ENCODE measurements at places on chromosomes 5 and 9.

DNA sequence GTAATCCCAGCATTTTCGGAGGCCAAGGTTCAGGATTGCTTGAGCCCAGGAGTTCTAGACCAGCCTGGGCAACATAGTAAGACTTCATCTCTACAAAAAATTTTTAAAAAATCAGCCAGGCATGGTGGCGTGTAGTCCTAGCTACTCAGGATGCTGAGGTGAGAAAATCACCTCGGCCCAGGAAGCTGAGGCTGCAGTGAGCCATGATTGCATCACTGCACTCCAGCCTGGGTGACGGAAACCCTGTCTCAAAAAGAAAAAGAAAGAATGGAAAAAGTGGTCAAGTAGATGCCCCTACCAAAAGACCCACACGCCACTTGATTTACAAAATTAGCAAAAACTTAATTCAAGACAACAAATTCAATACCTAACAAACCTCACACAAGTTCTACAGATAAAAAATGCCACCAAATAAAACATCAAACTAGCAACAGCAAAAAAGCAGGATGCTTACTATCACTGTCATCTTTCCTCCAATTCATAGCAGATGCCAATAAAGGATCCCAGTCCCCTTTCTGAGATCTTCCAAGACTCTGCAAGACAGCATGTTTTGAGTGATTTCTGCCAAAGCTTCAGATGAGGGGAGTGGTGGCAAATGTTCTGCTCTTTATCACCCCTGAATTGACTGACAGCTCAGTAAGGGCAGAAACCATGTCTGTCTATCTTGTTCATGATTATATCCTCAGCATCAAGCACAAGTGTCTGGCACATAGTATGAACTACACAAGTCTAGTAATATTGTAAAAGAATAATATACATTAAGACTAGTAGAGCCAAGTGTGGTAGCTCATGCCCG, 34.2 kb upstream of the TESK1 start:
- no peak for DNase-seq

- no peak for DNase-seq
Observed at GRCh38 chr9:91066042-91066415, 264.4 kb downstream of the SYK start.

- DNase-seq, result no peak
Observed at GRCh38 chr9:18834740-18835361, 198.2 kb downstream of the SAXO1 start.

DNA sequence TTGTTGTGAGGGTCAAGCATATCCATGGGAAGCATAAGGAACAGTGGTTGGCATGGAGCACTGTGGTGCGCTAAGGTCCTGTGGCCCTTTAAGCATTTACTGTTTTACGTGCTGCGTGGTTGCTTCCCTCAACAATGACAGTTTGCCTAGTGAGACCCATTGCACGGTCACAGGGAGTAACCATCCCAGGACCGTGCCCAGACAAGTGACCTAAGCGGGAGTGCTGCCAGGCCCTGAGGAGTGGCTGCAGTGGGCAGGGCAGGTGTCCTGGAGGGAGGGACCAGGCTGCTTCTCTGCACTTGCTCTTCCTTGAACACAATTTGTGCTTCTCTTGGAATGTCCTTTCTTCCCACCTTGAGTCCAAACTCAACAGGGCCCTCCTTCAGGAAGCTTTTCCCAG, 64.6 kb downstream of the RGS3 start:
- no peak for DNase-seq

GRCh38 chr5:30539004-30539634, 654.4 kb upstream of the CDH6 start:
- no peak for DNase-seq

DNA sequence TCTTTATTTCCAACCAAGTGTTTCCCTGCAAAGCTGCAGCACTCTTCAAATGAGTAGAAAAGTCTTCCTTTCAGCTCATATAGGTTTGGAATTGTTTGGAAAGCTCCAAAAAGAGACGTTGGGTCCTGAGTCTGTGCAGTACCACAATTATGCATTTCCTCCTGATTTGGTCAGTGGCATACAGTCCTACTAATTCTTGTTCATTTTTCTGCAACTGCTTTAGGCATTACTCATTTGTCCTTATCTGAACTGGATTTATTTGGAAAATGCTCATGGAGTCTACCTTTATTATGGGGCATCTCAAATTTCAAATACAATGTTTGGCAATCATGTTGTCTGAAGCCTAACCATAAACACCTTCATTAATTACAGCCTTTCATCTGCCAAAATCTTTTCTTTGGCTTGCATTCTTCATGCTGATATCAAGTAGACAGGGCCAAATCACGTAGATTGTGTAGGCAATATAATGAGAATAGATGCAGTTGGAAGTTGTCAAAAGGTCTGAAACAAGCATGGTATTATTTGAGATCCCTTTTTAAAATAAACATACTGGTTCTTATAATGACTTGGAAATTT, 232.8 kb downstream of the TLE1 start:
- DNase-seq, result no peak

DNA sequence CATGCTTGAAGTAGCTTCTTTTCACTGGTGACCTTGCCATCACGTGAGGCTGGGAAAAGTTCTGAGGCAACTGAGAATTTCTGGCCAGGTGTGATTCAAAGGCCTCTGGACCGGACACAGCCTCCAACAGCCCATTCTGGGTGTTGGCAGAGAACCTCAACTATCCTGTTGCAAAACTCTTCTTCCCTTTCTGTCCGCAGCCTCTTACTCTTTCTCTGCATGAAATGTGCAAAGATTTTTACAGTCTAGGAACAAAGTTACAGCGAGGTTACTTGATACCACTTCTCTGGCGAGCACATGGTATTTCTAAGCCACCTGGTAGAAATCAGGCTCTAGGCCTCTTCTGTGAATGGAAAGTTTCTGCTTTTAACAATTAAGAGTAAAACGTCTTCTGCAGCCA, 79.2 kb downstream of the FREM1 start:
- no peak for DNase-seq

DNA sequence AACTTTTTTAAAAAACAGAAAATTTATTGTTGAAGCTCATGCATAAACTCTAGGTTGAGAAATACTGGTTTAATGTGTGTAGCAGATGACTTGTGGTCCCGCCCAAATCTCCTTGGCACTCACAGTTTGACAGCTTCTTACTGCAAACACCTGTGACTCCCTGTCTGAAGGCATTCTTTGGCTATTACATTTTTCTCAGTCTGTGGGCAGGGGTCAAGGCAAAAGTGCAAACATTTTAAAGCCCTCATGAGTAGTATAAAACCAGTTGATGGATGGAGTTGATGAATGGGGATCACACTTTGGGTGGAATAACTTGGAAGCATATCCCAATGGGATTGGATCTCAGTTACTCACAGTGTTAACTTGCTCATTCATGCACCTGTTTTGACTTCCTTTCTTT, 1007.0 kb upstream of the NUDT12 start:
- no peak for DNase-seq

GRCh38 chr5:177339107-177339638, 12.3 kb downstream of the LMAN2 start:
- DNase-seq, result no peak

DNA sequence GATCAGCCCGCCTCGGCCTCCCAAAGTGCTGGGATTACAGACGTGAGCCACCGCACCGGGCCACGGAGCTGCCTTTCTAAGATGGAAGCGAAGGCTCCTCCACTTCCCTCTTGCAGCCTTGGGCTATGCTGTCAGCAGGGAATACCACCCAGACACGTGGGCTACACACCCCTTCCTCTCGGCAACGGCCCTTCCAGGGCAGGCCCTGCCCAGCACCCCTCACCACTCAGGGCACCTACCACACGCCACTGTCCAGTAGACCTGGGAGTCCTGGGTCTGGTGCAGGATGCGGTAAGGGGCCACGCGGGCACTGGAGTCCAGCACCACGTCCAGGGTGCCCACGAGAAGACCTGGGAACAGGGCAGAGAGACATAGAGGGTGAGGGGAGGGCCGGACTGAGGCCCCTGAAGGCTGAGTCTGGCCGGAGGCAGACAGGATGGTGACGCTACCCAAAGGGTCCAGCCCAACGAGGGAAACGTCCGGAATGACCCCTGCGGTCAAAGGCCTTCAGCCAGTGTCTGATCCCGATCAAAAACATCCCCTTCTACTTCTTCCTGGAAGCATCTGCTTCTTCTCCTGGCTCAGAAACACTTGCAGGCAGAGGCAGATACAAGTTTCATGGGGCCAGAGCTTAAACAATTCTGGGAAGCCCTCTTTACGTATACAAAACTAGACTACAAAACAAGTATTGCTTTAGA, 3.1 kb downstream of the TBC1D9B start:
- no peak for DNase-seq

GRCh38 chr5:87541033-87541432, 128.3 kb upstream of the CCNH start:
- no peak for DNase-seq

DNA sequence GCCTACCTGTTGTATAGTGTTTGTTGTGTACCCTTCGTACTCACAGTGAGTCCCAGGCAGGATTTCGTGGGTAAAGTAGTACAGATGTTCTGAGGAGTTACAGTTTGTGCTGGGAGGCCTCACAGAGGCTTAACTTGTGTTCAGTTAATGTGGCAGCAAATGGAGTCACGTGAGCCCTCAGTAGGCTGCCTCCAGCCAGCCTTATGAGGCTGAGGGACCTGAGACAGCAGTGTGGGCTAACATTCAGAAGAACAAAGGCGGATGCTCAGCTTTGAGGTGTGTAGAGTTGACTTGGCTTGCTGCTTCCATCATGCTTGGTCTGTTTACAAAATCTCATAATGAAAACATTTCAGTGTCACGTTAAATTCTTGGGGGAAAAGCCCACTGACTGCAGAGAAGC, 118.1 kb downstream of the TRIO start:
- DNase-seq, result no peak

- DNase-seq, result no peak
Observed at GRCh38 chr9:72996114-72996513, 43.3 kb upstream of the ALDH1A1 start.

GRCh38 chr5:157198277-157198986, 17.8 kb downstream of the ITK start:
- DNase-seq, result peak; percentile 48

DNA sequence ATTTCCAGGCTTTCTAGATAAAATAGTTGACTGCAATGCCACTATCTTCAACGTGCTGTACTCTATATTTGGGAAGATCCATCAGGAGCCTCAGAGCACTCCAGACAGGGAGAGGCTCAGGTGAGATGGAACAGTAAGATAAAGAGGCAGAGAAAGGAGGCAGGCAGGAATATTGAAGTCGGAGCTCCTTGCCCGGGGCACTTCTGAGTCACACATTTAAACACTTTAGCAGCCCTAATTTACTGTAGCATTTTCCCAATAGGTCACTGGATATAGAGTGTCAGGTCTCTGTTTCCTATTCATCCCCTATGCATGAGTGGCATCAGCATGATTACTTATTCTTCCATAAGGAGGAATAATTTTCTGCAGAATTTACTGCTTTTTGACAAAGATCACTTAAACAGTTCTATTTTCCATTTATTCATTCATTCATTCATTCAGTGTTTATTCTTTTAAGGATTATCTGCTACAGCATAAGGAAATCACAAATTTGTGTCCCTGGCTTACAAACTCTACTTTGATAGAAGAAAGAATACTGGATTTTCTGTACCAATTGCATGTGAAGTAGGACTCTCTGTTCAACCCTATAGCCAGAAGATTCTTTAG, 170.7 kb downstream of the MAPKAP1 start:
- no peak for DNase-seq

DNA sequence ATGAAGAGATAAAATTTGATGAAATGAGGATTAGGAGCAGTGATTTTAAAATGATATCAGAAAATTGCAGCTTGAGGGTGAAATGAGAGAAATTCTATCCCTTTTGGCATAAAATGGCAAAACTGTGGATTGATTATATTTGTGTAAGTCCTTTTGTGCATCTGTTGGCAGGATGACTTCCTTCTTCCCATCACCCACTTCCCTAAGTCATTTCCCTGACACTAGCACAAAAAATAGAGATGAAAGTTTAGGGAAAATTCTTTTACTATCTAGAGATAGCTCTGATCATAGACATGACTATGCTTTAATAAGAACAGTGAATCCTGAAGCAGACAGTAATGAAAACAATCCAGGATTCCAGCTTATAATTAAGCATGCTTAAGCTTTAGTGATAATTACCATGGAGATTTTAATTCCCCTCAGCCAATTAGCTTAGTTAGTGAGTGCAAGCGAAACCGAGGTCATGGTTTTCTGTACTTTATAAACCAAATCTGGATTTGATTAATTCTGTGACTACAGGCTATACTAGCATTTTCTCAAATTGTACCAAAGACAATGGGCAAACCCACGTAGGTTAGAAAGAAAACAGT, 163.6 kb upstream of the TARS1 start:
- DNase-seq, result no peak

- DNase-seq, result no peak
Observed at GRCh38 chr9:35791297-35791921, at the start of gene NPR2. Gene NPR2, plus strand, starts transcription at chr9:35791591. Its CDS starts 818 bp downstream, at chr9:35792409.

GRCh38 chr5:120934031-120934430, 469.9 kb downstream of the PRR16 start:
- DNase-seq, result no peak

GRCh38 chr5:57700484-57700883, 217.9 kb upstream of the ACTBL2 start:
- DNase-seq, result no peak

DNA sequence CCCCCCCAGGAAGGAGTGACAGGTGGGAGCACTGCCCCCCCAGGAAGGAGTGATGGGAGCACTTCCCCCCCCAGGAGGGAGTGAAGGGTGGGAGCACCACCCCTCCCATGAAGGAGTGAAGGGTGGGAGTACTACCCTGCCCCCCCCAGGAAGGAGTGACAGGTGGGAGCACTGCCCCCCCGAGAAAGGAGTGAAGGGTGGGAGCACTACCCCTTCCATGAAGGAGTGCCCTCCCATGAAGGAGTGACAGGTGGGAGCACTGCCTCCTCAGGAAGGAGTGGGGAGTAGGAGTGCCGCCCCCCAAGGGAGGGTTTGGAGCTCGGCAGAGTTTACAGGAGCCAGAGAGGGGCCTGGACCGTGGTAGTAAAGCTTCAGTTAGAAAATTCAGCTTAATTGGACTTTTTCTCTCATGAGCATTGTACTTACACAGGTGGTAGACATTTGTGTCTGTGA, 100.7 kb downstream of the CACNA1B start:
- DNase-seq, result no peak

DNA sequence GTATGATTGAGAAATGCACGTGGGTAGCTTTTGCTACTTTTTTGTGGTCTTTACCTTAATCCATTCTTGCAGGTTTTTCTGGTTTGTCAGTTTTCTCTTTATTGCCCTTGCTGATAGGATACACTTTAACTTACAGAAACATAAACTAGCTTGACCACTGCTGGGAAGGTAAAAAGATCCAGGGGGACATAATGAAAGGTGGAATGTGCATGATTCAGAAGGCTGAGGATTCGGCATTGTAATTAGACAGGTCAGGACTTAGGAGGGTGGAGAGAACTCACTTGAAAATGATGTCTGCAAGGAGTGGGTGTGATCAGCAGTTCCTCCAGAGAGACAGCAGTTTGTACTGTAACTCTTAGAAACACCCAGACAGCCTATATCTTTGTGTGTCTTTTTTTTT, 19.8 kb upstream of the TXNDC8 start:
- no peak for DNase-seq

DNA sequence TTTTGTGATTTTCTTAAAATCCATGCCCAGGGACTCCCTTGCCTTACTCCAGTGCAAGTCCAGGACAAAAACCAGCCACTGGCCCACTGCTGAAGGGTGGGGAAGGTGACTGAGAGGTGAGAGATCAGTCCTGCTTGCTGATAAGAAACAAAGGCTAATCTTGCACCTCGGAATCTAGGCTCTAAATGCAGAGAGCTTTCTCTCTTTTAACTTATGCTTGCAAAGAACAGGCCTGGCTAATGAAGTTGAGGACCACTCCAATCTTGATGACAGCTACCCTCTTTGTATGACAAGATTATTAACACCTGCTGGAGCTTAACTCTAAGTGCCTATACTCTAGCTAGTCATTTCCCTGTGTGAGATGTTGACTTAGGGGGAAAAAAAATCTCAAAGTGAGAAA, 8.8 kb downstream of the TLE1 start:
- DNase-seq, result no peak

All from stimulated activated CD4-positive, alpha-beta T cell treated with anti-CD3 and anti-CD28 coated beads, Interleukin-4, amount 100 ng/mL, for 1 hour (primary cell).